ENCODE measurements at places on chromosomes 16 and 17.

DNA sequence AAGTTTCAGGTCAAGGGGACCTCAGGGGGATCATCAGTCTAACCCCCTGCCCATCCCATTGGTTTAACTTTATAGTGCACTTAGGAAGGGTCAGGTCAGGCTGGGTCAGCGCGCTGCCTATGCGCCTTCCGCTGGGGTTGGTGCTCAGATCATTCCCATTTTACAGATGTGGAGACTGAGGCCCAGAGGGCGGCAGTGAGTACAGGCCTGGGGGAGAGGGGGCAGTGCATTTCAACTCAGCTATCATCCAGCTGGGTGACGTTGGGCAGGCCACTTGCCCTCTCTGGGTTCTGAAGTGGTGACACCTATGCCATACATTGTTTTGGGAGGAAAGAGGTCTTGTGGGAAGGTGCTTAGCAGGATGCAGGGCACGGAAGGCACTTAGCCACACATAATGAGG is 127.8 kb upstream of the CDC42EP4 start:
- no peak for DNase-seq

DNA sequence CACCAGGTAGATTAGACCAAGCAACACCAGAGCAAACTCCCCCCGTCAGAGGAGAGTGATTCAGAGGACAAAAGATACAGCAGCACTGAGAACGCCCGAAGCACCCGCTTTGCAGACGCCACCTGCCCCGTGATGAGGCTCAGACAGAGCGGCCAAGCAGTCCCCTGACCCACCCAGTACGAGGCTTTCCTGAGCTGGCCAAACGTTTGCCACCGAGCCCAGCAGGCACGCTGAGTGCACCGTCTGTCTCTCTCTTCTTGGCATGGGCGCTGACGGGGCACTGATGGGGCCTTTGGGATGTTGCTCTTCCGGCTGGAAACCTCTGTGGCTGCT is 19.4 kb upstream of the WDR45B start:
- DNase-seq: no peak

DNA sequence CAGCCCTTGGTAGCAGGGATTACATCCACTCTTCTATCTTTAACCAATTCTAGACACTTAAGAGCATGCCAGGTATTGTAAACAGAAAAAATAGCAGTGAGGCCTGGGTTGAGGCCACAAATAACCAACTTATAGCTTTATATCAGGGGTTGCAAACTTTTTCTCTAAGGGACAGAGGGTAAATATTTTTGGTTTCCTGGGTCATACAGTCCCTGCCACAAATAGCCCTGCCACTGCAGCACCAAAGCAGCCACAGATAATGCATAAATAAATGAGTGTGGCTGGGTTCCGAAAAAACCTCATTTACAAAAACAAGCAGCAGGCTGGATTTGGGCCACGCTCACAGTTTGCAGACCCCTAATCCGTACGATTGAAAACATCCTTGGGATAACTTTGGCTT is 46.7 kb downstream of the STAT3 start:
- no peak for DNase-seq

DNA sequence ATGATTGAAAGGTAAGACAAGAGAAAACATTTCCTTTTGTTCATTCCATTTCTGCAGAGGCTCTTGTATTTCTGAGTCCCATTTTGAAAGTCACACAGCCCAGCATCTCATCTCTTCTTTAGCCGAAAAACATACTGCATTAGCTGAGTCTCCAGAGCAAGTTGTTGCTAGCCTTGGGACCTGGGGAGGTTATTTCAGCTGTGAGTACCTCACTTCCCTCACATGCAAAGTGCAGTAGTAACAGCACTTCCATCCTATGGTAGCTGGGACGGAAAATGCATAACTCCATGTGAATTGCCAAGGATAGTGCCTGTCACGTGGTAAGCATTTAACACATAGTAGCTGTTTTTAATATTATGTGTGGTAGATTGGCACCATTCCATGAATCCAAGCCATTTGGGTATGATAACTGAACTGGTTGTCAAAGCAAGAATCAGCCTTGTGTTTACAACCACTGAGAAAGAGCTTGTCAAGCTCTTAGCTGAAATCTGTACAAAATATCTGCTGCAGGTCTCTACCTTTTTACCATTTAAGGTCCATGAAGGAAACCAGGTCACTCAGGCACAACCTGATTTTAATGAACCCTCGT is 345.7 kb downstream of the CDH13 start:
- no peak for DNase-seq

- DNase-seq: no peak
Observed at GRCh38 chr17:36069136-36069535, 5.1 kb downstream of the CCL18 start.
